ENCODE measurements at places on chromosomes 5 and 9.

- no peak for DNase-seq
Measured at GRCh38 chr9:129875687-129876395, 40.6 kb downstream of the USP20 start.

- no peak for DNase-seq
Measured at GRCh38 chr9:125932012-125932411, 184.8 kb downstream of the PBX3 start.

GRCh38 chr5:107502676-107503060 is 168.1 kb downstream of the EFNA5 start:
- no peak for DNase-seq

DNA sequence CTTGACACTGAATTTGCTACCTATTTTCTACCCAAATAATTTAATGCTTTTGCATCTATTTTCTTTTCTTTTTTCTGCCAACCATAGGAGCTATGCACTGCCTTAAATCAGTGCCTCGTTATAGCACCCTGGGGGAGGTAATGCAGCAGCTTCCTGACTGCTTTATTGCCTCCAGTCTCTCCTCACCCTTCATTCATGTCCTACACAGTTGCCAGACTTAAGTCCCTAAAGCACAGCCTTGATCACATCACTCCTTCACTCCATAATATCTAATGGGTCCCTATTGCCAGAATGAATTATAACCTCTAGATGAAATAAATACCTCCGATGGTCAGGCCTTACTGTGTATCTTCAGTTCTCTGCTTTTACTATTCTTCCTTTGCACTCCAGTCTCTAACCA is 211.2 kb upstream of the GLRA1 start:
- no peak for DNase-seq

DNA sequence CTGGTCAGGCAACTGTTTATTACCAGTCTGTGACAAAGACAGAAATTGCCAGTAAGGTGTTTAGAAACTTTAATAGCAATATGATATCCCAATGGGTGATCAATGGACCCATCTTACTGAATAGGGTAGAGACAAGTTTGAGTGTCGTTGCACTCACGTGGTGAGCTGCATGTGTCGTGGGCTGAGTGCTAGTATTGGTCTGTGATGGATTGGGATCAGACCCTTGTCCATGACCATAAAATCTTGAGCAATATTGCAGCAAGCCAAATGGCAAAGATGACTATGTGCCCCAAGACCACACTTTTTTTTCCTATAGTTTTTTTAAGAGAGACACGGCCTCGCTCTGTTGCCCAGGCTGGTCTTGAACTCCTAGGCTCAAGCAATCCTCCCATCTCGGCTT is 114.5 kb downstream of the PALM2AKAP2 start:
- DNase-seq: no peak

DNA sequence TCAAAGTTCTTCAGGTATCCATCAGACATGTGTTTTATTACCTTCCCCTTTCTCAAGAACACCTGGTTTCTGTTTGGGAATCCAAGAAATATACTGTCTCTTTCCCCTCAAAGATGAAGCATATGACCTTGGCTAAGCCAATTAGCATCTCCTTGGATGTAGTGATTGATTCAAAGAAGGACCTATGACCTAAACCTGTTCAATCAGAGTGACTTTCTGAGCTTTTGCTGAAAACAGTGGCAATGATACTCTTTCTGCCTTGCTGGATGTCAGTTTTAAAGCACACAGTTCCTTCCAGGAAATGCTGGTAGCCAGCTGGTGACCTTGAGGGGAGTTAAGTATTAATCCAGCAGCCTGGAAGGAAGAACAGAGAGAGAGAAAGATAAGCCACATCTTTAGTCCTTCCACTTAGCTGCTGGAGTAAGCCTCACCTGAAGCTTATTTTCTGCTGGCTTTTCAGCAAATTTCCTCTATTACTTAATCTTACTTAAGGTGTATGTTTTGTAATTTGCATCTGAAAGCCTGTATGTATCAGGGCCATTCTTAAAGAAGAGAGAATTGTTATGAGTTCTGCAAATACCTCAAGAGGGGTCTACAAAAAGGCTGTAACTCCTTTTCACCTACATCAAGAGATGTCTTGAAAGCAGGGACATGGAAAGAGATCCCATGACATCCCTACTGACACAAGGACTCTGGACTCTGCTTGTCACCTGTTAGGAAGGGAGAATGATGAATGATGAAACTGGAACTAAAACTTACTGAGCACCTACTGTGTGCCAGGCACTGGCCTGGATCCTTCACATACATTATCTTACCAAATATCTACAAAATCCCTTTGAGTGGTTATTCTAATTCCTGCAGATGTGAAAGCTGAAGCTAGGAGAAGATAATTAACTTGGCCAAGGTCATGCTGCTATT is 35.2 kb upstream of the PIK3R1 start:
- DNase-seq: no peak

- DNase-seq: no peak
Measured at GRCh38 chr9:17528859-17529258, 50.0 kb upstream of the SH3GL2 start.

- no peak for DNase-seq
Measured at GRCh38 chr9:127222388-127223095, 42.0 kb upstream of the GARNL3 start.

DNA sequence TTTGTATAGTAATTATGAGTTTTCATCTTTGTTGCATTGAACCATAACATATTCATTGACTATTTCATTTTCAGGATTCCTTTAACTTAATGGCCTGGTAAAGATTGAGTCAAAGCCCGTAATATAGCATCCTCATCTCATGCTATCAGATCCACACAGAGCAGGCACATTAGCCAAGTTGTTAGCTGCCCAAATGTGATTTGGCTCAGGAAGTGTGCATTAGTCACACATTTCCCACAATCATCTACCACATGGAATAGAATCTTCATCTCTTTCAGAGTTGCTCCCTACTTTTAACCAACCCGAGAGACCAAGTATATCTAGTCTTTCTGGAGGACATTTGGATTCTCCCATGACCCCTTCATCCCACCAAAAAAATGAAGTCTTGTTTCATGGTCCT is 481.0 kb upstream of the PTGER4 start:
- no peak for DNase-seq

- no peak for DNase-seq
Measured at GRCh38 chr9:97382099-97382718, 29.7 kb upstream of the TDRD7 start.

- no peak for DNase-seq
Measured at GRCh38 chr9:137688725-137689124, 69.9 kb downstream of the EHMT1 start.

DNA sequence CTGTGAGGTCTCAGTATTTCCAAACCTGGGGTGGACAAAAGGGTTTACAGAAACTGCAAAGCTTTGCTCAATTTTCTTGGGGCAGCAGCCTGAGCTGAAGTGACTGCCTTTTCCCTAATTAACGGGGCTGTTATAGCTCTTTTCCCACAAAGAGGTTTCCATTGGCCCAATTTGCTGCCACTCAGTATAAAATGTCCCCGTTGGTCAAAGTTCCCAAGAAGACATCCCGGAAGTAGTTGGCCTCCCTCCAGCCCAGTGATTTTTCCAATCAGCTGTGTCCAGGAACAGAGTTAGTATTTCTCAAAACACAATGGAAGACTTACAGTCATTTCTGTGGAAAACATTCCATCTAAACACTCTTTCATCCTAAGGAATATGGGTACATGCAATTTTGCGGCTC is 643.6 kb downstream of the ACTL7B start:
- no peak for DNase-seq

GRCh38 chr9:15116130-15116580 is 190.9 kb downstream of the TTC39B start:
- DNase-seq: no peak

DNA sequence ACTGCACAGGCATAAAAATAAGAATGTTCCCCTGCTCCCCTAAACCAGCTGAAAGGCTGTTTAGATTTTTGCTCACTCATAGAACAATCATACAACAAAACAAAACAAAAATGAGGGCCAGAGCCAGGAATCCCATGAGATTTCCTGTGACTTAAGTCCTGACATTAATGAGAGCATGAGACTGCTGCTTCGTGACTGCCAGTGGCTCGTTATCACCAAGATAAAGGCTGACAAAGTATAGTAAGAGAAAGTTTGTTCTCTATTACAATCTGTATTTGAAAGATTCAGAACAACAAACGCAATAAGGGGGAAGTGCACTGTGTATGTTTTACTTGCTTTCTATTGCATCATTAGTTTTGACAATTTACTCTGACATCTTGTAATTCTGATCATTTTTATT is 837.1 kb upstream of the C9orf72 start:
- no peak for DNase-seq

- DNase-seq: no peak
Measured at GRCh38 chr9:137273095-137273490, 4.4 kb upstream of the TOR4A start.

DNA sequence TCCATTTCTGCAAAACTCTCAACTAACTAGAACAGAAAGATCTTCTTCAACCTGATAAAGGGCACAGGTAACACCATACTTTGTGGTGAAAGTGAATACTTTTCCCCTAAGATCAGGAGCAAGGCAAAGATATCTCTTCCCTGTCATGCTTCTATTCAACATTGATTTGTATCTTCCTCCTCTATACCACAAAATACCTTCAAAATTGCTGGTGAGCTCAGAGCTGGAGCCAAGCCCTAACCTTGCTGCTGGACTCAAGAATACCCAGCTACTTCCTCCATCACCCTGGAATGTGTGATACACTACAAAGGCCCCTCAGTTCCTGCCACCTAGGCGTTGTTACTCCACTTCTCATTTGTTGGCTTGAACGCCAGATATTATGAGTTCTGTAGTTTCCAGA is 499.0 kb downstream of the ACTL7B start:
- no peak for DNase-seq

- no peak for DNase-seq
Measured at GRCh38 chr5:138503487-138504270, 38.4 kb downstream of the EGR1 start.

DNA sequence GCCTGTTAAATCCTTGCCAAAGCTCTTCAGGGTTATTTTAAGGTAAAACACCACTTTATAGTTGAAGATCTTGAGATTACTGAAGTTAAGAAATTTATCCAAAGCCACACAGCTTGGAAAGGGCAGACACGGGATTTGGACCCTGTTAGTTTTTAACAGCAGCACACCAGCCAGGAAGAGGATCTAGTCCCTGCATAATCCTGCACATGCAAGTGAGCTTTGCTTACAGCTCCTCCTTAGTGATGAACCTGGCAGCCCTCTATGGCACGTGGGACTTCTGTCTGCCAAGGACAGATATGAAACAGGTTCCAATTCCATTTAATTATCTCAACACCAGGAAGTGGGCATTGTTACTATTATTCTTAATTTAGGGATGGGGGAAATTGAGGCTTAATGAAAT is 108.7 kb downstream of the TRIM32 start:
- no peak for DNase-seq

DNA sequence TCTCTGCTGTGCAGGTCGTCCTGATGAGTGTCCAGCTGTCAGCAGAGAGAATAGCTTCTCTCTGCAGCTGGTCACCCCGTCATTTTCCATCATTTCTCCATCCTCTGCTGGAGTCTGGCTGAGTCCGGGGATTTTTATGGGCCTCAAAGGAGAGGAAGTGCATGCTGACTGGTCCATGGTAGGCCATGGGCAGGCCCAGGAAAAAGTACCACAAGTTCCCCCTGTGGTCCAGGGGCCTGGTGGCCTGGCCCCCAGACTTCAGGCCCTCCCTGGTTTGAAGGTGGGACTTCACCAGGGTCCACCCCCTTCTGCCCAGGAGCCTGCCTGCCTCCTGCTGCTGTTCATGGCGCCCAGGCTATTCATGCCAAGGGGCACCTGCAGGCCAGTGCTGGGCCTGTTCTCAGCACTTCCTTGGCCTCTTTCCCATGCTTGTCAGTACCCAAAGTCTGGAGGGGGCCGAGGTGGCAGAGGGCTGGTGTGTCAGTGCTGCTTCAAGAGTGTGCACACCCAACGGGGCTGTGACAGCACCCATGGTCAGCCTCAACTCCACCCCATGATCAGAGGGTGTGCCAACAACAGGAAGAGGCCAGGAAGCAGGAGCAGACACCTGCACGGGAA is 7.3 kb upstream of the MTMR12 start:
- DNase-seq: no peak

GRCh38 chr5:172038167-172038566 is 31.7 kb upstream of the FBXW11 start:
- no peak for DNase-seq

DNA sequence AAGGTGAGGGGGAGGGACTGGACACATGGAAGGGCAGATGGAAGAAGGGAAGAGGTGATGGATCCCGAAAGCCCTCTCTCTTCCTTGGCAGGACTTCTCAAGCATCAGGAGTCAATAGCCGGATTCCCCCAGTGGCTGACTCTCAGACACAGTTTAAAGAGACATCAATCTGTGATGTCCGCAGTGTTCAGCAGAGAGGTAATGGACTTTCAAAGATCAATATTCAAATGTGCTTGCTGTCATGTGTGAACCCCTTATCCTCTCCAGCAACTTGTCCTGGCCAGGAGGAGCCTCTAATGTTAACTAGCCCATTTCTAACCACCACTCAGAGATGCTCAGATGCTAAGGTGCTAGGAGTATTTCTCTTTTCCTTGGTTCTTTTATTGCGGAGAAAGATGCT is 392.2 kb downstream of the IRX1 start:
- DNase-seq: no peak

GRCh38 chr5:168885324-168886120 is 306.4 kb upstream of the PANK3 start:
- DNase-seq: no peak

DNA sequence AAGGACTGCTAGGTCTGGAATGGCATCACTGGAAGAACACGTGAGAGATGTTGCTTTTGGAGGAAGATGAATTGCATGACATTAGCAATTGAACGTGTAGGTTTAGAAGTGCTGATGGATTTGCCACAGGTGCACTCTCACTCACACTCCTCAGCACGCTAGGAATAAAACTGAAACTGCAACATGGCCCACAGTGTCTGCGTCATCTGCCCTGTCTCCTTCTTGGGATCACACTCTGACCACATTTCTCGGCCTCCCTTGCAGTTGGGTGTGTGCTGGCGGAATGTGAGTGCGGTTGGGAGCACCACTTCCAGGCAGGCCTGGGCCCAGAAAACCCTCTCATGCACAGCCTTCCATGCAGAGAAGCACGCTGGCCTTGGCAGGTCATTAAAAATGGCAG is 152.8 kb upstream of the LHFPL2 start:
- no peak for DNase-seq

GRCh38 chr5:8079056-8079455 is 210.1 kb downstream of the MTRR start:
- no peak for DNase-seq
